Cerebellum (tissue), 4 donors: ENCODE measurements at places on chromosomes 4 and X. TPM values are rescaled to one million over a fixed set of nuclear protein-coding genes. Genes with fewer than 3 reads are reported as not detected.

GRCh38 chr4:84237008-84237407 is 262.1 kb downstream of the NKX6-1 start:
- no peak for DNase-seq

DNA sequence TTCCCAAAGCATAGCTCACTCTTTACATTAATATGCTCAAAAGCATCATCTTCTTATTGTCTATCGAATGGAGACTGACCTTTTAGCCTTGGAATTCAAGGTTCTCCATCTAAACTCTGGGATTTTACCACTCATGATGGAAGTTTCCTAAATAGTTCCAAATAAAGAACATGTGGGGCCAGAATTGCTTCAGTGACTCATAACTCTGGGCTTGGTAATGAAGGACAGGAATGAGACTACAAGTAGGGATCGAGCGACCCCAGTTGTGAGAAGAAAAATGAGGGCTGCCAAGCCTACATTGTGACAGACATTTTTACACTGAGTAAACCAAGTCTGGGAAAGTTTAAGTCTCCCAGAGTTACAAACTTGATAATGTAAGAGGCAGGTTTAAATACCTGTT is 269.9 kb downstream of the CBLL2 start:
- DNase-seq, result no peak

DNA sequence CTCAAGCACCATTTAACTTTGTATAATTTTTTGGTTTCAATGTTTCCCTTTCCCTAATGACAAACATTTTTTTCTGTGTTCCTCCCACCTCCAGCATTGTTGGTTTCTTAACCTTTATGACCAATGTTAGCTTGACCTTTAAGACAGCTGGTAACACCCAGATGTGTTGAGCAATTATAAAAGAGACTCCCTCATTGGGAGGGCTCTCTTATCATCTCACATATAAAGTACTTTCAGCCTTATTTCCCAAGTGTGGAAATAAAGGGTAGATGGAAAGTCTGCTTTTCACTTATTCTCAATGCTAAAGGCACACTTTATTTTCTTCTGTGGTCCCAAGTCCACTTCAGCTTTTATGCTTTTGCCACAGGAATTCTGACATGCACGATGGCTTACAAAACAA is 1420.4 kb downstream of the RAPGEF2 start:
- DNase-seq, result no peak

- no peak for DNase-seq
These were observed 231.5 kb upstream of the AGTR2 start for GRCh38 chrX:115939070-115939469.

DNA sequence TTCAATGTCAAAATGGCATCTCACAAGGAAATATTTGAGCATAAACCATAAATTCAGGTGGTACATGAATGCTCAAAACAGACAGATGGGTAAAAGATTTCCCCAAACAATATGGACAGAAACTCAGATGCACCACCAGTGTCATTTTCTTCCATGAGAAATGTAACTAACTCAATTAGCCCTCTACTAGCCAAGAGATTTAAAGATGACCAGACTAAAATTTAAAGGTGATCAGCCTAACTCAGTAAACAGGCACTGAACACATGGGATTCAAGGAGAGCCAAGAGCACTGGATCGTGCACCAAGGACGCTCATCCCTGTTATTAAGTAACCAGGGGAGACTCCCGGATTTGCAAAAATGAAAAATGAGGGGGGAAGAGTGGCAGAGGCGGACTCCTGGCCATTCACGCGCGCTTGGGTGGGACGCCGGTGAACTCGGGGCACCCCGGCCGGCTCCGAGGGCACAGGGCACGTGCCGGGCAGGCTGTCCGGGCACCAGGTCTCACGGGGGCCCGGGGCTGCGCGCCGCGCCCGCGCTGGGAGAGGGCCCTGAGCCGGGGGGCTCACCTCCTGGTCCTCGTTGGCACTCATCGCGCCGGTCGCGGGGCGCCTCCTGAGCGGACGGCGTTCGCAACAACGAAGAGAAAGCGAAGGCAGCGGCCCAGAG is 490 bp downstream of the RWDD4 start:
- DNase-seq, result peak; percentile 19

DNA sequence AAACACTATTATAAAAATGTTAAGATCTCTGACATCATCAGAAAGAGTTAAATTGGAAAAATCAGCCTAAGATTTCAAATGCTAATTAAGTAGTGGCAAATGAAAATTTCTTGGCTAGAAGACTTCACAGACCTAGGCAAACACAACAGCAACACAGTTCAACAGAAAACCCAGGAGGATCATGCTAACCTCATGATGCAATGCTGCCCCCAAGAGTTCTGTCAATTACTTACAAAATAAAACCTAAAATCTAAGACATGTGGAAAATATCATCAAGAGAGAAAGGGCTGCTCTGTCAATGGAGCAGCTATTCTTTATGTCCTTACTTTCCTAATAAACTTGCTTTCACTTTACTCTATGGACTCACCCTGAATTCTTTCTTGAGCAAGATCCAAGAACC is 21.0 kb downstream of the S100G start:
- peak; percentile 38 for DNase-seq

Gene PTTG2
- total RNA-seq, result 1.00 TPM
